Right lung (tissue), 10 donors: ENCODE measurements at places on chromosomes 7 and 10. TPM values are rescaled to one million over a fixed set of nuclear protein-coding genes. Genes with fewer than 3 reads are reported as not detected.

DNA sequence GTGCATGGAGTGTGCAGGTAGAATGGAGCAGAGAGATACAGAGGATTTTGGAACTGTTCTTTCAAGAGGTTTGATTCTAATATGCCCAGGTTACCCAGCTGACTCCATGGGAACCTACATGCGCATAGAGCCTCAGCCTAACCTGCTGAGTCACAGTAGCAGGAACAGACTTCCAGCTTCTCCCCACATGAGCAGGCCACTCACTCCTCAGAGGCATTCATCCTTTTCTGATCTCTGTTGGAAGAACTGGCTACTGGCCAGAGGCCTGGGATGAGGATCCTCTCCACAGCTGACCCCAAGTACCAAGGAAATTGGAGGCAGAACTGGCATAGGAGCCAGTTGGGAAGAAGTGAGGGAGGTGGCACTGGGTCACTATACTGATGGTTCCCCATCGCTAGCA lies 17.9 kb upstream of the CCSER2 start:
- no peak for DNase-seq

DNA sequence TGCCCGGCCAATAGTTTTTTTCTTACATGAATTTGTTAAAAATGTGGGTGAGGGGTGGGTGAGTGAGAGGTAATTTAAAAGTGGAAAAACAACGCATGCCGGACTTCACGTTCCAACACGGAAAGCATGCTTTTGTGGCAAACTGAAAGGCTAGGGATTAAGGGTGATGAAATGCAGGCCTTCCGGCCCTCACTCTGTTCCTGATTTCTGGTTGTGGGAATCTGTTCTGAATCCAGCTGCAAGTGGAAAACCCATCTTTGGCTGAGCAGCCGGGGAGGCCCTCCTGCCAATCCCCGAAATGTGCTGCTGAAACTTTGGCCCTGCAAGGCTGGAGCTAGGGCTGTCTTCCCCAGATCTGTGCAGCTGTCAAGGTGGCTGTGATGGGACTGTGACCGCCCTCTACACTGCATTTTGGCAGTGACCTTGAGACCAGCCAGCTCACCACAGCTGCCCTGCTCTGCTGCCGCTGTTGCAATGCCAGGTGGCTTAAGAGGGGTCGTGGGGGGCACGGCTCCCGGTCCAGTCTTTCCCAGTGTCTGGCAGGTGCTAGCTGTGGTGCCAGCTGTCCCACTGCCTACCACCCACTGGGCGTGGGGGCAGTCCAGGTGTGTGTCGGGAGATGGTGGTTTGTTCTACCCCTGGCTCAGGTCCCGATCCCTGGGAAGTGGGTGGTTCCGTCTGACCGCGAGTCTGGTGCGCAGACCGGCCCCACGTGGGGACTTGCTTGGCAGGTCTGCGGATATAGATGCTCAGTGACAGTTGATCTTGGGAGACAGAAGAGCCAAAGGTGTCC lies 39.0 kb downstream of the TET1 start:
- DNase-seq = no peak

- DNase-seq = no peak
Observed at GRCh38 chr10:10685566-10685965, 332.1 kb upstream of the CELF2 start.

DNA sequence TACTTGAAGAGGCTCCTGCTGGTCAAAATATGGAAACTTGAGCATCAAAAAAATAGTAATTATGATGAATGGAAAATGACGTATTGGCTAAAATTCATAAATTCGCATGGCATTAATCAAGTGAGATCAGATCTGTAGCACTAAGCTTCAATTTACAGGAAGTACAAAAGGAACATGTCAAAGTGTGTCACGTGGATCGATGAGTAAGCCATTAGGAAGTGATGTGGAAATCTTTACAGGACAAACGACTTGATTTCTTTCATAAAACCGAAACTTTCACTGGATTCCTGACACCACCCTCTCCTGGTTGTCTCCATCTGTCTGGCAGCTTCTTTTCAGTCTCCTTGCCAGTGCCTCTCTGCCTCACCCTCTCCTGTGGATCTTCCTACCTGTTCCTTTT lies 25.8 kb downstream of the AKR1C8 start:
- no peak for DNase-seq

DNA sequence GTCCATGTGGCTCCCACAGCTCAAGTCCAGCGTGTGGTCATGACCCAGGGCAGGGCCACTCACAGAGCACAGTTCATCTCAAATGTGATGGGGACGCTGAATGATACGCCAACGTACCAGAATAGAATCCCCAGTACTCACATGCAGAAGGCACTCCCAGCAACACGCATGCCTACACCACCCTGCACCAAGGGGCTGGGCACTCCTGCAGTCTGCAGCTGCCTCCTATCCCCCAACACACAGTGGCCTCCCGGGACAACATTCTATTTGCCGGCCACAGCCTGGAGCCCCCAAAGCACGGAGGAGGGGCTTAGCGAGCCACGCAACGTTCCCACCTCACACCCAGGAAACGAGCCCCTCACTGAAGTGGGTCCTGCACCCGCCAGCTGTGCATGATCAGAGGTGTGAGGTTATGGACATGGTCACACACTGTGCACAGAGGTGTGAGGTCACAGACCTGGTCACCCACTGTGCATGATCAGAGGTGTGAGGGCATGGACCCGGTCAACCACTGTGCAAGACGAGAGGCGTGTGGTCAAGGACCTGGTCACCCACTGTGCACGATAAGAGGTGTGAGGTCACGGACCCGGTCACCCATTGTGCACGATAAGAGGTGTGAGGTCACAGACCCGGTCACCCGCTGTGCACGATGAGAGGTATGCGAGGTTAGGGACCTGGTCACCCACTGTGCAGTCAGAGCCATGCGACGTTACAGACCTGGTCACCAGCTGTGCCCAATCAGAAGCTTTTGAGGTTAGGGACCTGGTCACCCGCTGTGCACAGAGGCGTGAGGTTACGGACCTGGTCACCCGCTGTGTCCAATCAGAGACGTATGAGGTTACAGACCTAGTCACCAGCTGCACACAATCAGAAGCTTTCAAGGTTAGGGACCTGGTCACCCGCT lies 182.8 kb downstream of the DIP2C start:
- DNase-seq = no peak

GRCh38 chr10:122847782-122848604 lies 2.3 kb upstream of the CUZD1 start:
- no peak for DNase-seq

- DNase-seq = no peak
Observed at GRCh38 chr10:110081911-110082310, 74.1 kb downstream of the ADD3 start.

GRCh38 chr10:4981722-4982471 lies 18.7 kb downstream of the AKR1C1 start:
- DNase-seq = peak; percentile 28

GRCh38 chr10:16904639-16905061 lies 87.4 kb upstream of the RSU1 start:
- no peak for DNase-seq

DNA sequence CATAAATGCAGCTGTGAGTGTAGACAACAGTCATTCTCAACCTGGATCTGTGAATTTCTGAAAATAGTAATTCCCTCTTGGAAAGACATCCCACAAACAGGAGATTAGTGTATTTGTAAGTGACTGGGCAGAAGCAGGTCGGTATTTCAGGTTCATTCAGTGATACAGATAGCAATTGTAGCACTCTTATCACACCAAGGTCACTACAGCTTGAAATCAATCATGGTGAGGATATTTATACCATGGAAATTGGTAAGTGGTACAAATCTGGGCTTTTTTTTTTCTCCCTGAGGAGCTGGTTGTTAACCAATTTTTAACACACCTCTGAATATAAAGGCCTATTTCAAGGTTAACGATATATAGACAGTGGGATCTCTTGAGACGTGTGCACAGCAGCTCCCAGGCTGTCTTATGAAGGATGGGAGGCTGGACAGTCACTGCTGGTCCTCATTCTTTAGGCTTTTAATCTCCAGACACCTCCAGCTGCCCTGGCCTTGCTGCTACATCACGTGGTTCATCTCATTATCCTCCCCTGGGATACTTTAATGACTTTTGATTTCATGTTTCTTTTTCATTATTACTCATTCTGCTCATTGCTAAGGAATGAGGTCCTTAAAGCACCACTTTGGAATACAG lies 87.1 kb downstream of the ITGA8 start:
- no peak for DNase-seq

DNA sequence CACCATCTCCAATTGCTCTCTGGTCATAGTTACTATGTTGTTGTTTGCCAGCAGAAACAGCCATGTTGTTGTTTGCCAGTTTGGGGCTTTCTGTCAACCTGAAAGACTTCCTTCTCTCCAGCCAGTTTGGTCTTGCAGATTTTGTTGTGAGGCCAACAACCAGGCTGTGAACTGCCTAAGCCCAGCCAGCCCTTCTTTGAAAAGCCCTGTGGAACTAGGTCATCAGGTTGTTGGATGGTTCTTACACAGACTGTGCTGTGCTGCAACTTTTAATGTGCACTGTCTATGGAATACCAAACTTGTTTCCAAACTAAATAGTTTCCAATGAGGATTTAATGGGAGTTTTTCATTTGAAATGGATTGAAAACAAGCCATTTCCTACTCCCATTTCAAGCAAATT lies 592.7 kb upstream of the GALNT17 start:
- DNase-seq = no peak

GRCh38 chr7:49986191-49986590 lies 106.9 kb downstream of the ZPBP start:
- no peak for DNase-seq

GRCh38 chr10:65032867-65033769 lies 1511.9 kb downstream of the REEP3 start:
- peak; percentile 17 for DNase-seq

GRCh38 chr10:1802413-1802812 lies 65.1 kb upstream of the ADARB2 start:
- no peak for DNase-seq

GRCh38 chr7:158317238-158318205 lies 270.1 kb downstream of the PTPRN2 start:
- DNase-seq = no peak

DNA sequence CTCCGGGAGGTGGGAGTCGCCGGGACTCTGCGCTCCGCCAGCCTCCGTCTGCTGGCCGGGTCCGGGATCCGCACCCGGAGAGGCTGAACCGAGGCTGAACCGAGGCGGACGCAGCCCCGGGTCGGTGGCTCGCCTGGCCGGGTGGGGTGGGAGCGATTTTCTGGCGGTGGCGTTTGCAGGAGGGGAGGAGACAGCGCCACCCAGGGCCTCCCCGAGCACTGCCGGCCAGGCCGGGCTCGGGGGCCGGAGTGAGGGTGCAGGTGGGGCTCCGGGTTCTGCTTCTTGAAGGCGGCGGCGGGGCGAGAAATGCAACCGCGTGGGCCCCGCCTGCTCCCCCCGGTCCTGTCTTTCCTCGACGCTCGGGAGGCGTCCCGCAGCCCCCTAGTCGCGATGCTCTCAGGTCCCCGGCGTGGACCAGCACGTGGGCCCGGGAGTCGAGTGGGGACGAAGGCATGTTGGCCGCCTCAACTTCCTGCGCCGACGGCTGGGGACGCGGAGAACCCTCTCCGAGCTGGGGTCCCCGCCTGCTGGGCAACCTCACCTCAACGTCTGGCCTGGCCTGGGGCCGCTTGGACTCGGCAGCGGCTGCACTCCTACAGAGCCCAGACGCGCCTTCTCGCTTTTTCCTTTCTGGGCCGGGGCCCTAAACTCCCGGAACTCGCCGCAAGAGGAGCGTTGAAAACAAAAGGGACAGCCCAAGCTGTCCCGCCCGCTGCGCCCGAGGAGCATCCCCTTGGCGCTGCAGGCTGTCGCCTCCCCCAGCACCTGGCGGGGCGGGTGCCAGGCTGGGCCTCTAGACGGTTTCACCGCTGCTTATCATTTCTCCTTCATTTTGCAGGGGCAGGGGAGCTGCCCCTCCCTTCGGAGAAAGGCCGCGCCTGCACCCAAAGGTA lies 25.2 kb upstream of the VAX1 start:
- DNase-seq = no peak

GRCh38 chr7:142642316-142642715 lies 107.0 kb upstream of the PRSS1 start:
- no peak for DNase-seq

- DNase-seq = no peak
Observed at GRCh38 chr10:77899080-77899477, 27.5 kb downstream of the DLG5 start.

DNA sequence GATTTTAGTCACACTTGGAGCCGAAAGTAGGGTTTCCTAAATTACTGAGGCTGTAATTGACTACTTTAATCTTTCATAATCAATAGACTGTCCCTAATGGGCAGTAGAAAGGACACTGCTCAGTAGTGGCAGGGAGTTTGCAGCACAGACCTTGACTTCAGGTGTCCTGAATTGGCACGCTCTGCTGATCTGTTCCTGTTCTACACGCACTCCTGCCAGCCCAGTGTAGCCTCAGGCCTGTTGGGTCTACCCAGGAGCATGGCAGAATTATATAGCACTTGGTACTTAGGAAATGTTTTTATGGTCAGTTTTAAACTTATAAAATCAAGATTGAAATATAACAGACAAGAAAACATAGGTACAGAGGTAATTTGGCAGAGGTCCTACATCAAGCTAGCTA lies 9.0 kb downstream of the EIF4H start:
- DNase-seq = no peak

GRCh38 chr10:13750299-13751190 lies 163.8 kb downstream of the PRPF18 start:
- no peak for DNase-seq

DNA sequence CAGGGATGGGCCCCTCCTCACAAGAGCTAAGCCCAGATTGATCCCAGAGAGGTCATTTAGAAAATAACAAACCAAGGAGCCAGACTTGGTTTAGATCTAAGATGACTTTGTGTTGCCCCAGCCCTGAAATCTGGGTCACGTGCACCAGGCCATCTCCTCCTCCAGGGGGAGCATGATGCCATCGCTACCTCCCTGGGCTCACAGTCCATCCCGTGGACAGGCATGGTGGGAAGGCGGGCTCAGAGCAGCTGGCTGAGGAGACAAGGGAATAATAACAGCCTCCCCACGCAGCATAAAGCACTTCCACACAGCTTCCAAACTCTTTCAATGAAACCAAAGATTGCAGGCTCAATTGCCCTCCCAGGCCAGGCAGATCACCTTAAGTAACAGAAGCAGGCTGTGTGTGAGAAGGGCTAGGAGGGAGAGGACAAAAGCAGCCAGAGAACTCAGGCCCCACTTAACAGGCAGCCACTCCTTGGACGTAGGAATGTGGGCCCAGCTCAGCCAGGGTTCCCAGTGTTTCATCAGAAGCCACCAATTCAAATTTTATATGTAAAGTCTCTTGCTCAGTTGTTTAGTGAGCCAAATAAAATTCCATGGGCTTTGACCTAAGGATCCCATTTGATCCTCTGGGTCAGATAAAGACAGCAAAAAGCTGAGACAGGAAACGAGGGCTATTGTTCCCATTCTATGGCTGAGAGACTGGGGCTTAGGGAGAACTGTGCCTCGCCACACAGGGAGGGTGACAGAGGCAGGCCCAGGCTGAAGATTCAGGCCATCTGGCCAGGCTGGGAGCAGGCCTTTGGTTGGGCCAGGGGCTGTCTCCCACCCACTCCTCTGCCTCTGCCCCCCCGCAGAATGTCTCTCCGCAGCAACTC lies 100.2 kb downstream of the COL13A1 start:
- no peak for DNase-seq

GRCh38 chr7:97272237-97272975 lies 154.9 kb downstream of the SDHAF3 start:
- DNase-seq = no peak

MYPN gene
- polyA plus RNA-seq = 0.03 TPM

GNAT3 gene
- polyA plus RNA-seq = not detected

AGR2 gene
- 97.9 TPM for polyA plus RNA-seq

NOS3 gene
- 11.3 TPM for polyA plus RNA-seq

CLEC2L gene
- polyA plus RNA-seq = 0.45 TPM

GIMAP1 gene
- polyA plus RNA-seq = 4.6 TPM

UBN2 gene
- 25.8 TPM for polyA plus RNA-seq
